ENCODE measurements at places on chromosomes 4 and X.

GRCh38 chr4:17765514-17766286, 15.7 kb downstream of the FAM184B start:
- DNase-seq: no peak

- DNase-seq: peak; percentile 4
Observed at GRCh38 chr4:165873298-165874071, 448 bp downstream of the TLL1 start.

- no peak for DNase-seq
Observed at GRCh38 chr4:94409375-94409679, 42.4 kb upstream of the PDLIM5 start.

DNA sequence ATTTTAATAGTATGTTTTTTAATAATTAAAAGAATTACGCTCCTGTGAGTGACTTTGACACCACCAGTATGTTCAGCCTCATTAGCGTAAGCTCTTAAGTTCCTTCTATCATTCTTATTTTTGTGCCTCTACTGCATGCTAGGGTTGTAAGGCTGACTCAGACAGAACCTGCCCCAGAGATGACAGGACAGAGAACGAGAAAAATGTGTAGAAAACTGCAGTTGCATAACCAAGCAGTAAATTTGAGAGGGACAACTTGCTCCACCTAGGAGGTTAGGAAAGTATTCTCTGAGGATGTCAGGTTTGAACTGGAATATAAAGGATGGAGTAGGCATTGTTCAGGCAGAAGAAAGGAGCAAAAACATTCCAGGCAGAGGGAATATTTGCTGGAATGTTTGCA, 98.7 kb downstream of the NFKB1 start:
- no peak for DNase-seq

DNA sequence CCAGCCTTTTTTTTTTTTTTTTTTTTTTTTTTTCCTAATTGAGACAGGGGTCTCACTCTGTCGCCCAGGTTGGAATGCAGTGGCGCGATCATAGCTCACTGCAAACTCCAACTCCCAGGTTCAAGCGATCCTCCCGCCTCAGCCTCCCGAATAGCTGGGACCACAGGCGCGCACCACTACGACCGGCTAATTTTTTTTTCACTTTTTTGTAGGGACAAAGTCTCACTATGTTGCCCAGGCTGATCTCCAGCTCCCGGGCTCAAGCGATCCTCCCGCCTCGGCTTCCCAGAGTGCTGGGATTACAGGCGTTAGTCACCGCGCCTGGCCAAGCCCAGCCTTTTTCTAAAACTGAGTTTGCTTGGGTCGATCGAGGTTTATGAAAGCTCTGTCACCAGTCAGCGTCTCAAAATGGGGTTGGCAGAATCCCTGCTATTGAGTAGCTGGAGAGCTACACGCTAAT, 1.3 kb upstream of the OTUD5 start:
- peak; percentile 21 for DNase-seq

- no peak for DNase-seq
Observed at GRCh38 chr4:113732-114131, 10.6 kb upstream of the ZNF718 start.

- DNase-seq: no peak
Observed at GRCh38 chrX:39813631-39814277, 284.0 kb downstream of the BCOR start.

DNA sequence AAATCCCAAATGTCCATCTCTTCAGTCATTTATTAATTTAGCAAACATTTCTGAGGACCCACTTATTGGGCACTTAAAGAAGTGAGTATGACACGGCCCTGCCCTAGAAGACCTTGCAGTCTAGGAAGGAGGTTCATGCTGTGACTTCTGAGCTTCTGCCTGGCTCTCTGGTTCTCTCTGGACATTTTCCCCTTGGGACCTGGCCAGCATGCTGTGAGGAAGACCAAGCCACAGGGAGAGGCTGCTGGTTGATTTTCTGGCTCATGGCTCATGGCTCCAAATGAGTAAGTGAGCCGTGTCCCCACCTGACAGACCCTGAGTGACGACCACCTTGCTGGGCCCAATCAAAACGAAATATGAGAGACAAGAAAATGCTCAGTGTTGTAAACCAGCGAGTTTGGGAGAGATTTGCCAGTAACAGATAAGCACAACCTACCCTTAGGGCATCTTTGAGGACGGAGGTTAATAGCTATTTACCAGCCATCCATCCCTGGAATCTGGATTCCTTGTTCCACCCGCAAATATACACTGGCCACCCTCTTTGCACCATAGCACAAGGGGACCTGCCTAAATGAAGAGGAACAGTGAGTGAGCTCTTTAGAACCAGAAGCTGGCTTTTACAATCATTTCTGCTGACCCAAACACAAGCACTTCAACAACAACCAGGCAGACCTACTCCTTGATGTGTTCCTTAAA, 876 bp downstream of the MPP1 start:
- DNase-seq: no peak

GRCh38 chr4:3299976-3300671, 7.3 kb downstream of the RGS12 start:
- no peak for DNase-seq
